ENCODE measurements at places on chromosomes 12 and 14.

GRCh38 chr12:26274441-26275312 is 79.3 kb downstream of the SSPN start:
- no peak for DNase-seq

GRCh38 chr14:44370727-44371126 is 136.4 kb downstream of the FSCB start:
- DNase-seq, result no peak

GRCh38 chr14:37819155-37820015 is 224.0 kb downstream of the TTC6 start:
- DNase-seq, result no peak

DNA sequence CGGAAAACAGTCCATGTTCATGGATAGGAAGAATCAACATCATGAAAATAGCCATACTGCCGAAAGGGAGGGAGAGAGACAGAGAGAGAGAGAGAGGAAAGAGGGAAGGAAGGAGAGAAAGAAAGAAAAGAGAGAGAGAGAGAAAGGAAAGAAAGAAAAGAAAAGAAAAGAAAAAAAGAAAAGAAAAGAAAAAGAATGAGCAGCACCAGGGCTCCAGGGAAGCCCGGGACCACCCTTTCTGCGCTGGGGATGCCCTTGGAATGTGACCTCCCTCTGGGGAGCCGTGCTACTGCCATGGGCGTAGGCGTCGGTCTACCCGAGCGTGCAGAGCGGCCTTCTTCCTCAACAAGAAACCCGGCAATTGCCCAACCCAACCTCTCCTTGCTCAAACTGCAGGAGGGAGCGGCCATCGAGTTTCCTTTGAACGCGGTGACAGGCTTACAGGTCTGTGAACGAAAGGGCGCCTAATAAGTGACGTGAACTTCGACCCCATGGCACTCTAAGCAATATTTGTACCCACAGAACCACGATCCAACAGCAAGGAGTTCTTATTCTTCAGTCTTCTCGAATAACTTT is 16.9 kb downstream of the OR6S1 start:
- DNase-seq, result no peak

DNA sequence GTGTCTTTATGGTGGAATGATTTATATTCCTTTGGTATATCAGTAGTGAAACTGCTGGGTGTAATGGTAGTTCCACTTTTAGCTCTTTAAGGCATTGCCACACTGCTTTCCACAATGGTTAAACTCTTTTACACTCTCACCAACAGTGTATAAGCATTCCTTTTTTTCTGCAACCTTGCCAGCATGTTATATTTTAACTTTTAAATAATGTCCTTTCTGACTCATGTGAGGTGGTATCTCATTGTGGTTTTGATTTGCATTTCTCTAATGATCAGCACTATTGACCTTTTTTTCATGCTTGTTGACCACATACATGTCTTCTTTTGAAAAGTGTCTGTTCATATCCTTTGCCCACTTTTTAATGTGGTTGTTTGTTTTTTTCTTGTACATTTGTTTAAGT is 142.5 kb downstream of the MSRB3 start:
- DNase-seq, result no peak

All from NCI-H1092 treated with DMSO at 0.1 percent for 48 hours (cell line).